ENCODE measurements at places on chromosomes 16 and 17. TPM values are rescaled to one million over a fixed set of nuclear protein-coding genes. Genes with fewer than 3 reads are reported as not detected.

The FN3KRP gene
- total RNA-seq: 42.6 TPM

DNA sequence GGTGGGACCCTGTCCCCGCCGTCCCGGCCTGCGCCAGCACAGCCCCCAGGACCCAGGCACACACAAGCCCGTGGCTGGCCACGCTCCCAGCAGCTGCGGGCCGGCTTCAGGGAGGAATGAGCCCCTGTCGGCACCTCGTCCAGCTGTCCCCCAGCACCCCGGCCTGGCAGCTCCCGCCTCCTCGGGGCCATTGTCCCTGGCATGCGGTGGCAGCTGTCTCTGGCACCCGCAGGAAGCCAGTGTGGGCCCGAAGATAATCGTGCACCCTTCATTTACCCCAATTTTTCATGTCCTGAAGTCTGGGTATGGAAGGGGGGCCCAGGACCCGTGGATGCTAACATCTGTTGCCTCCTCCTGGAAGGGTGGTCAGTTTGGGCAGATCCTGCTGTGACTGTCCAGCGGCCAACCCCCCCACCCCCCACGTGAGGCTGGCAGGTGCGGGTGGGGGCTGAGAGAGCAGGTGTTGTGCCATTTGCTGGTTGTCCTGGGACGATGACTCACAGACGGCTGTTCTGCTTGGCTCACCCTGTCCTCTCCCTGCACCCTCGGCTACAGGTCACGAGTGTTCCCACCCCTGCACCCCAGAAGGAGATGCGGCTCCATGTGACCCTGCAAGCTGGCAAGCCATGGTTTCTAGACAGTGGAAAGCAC lies 4.0 kb upstream of the LMF1 start:
- DNase-seq: no peak

- DNase-seq: no peak
Observed at GRCh38 chr16:66069587-66069986, 296.9 kb upstream of the CDH5 start.

GRCh38 chr16:86565644-86566511 lies 751 bp upstream of the FOXC2 start:
- no peak for DNase-seq

DNA sequence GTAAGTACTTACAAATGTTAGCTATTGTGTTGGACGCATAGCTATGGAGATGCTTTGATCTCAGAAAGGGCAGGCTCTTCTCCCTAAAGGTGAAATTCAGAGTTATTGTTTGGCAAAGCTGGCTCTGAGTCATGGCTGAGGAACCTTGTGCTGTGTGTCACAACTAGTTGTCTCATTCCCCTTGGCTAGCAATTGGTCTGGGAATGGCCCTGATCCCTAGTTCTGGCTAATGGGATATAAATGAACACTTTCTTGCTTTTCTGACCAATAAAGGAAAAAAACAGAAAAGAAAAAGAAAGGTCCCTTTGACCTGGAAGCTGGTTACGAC lies 210.6 kb downstream of the MAP2K4 start:
- no peak for DNase-seq

DNA sequence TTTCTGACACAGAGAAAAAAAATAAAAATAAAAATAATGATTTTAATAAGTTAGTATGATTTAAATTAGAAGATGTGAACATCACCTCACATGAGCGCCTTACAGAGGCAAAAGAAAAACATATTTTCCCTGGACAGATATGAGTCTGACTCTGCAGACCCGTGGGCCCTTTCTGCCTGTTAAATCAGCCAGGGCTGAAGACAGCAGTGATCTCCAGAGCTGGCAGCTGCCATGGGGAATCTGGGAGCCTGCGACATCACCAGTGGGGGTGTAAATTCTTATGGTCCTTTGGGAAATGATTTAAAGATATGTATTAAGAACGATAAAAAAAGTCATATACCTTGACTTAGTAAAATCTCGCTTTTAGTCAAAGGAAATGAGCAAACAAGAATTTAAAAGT lies 65.7 kb upstream of the FOXF1 start:
- no peak for DNase-seq

The SPHK1 gene
- 3.9 TPM for total RNA-seq

- no peak for DNase-seq
Observed at GRCh38 chr16:10154389-10154788, 27.8 kb downstream of the GRIN2A start.

- DNase-seq: no peak
Observed at GRCh38 chr17:69864462-69864861, 210.6 kb upstream of the KCNJ16 start.

The MYH13 gene
- not detected for total RNA-seq

GRCh38 chr16:1045993-1046911 lies 26.3 kb upstream of the SSTR5 start:
- no peak for DNase-seq

The DRC3 gene
- 0.77 TPM for total RNA-seq

DNA sequence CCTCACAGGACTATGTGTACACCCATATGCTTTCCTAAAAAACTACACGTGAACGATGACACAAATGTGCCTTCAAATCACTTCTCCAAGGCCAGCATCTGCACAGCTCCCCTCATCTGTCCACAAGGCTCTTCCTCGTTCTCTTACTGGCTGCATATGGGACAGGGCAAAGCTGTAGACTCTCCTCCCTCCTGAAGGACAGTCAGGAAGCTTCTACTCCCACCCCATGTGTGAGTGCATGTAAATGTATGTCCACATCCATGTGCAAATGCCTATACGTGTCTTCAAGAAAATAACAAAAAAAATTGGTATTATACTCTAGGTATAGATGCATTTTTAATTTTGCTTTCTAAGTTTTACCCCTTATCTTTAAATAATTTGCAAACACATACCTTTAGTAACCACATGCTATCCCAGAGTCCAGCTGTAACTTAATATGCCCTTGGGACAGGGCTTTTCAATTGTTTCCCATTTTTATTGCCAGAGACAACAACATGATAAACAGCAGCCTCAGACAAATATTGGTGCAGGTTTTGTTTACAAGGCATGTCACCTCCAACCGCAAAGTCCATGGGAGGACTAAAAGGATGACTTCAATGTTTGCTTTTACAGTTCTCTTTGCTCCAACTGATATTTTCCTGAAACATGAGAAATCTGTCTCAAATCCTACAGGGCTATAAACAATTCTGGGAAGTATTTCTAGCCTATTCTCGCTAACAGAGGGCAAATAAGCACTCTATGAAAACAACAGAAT lies 31.6 kb upstream of the FAAP100 start:
- no peak for DNase-seq

DNA sequence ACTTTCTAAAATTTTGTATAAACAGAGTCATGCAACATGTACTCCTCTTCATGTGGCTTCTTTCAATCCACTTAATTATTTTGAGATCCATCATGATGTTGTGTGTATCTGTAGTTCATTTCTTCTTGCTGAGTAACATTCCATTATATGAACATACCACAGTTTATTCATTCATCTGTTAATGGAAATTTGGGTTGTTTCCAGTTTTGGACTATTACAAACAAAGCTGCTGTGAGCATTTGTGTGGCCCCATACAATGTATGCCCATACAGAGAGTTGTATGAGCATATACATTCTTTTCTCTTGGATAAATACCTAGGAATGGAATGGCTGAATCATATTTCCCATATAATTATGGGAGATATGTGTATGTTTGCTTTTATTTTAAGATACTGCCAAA lies 85.6 kb downstream of the CLEC16A start:
- no peak for DNase-seq

DNA sequence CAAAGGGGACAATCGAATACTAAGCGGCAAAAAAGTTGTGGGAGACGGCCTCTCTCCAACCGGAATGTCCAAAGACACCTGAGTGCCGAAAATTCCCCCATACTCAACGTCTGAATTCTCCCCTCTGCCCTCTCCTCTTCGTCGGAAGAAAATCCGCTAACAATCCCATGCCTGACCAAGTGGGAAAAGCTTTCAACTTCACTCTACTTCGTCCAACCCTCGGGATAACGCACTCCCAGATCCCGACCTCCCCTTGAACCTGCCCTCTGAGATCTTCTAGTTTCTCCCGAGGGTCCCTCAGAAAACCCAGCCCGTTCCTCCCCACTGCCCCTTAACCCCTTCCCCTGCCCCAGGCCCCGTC lies 961 bp downstream of the AMFR start:
- DNase-seq: no peak

Measured in activated naive CD8-positive, alpha-beta T cell treated with anti-CD3 and anti-CD28 coated beads, Interleukin-2, amount 10 ng/mL, durations not matched to agents 7 days and 5 days (primary cell).